CD4-positive, alpha-beta memory T cell (primary cell): ENCODE measurements at places on chromosomes 3 and 15. TPM values are rescaled to one million over a fixed set of nuclear protein-coding genes. Genes with fewer than 3 reads are reported as not detected.

IGSF10 gene
- not detected for total RNA-seq

WWTR1 gene
- 1.1 TPM for total RNA-seq

CHRNA5 gene
- total RNA-seq, result 1.3 TPM

DNA sequence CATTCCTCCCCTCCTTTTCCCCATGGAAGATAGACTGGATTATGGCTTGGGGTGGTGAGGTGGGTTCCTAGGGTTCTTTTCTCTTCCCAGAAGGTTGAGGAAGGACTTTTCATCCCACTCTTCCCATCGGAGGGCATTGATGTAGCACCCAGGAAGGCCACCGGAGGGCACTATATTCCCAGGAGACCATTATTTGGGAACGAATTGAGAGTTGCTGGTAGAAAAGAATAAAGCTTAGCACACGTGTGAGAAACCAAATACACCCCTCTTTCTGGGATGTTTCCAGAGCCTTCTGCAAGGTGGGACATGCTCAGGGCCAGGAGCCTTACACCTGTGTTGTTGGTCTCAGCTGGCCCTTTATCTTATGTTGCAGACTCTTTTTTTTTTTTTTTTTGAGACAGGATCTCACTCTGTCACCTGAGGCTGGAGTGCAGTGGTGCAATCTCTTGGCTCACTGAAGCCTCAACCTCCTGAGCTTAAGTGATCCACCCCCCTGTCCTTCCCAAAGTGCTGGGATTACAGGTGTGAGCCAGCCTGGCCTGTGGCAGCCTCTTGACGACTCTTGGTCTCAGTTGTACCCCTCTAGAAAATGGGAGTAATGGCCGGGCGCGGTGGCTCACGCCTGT is 6.3 kb upstream of the CDC25A start:
- DNase-seq, result peak; percentile 9
- no peaks in the 10 kb centered on the region for H3K36me3 ChIP-seq
- no peaks in the 10 kb centered on the region for H3K4me1 ChIP-seq
- H3K27ac ChIP-seq, result no peak overlapping the region

GRCh38 chr3:151204530-151205402 is 1.8 kb upstream of the GPR171 start:
- H3K4me3 ChIP-seq, result no peak overlapping the region
- H3K4me1 ChIP-seq, result peaks cover 78% of the 10 kb centered on the region
- H3K36me3 ChIP-seq, result no peaks in the 10 kb centered on the region
- H3K27ac ChIP-seq, result peak overlapping the region; percentile 43

GRCh38 chr3:53815067-53815466 is 31.2 kb downstream of the CHDH start:
- no peaks in the 10 kb centered on the region for H3K27me3 ChIP-seq
- no peak overlapping the region for H3K4me3 ChIP-seq

- peaks cover 21% of the 10 kb centered on the region for H3K4me1 ChIP-seq
- H3K27ac ChIP-seq, result no peak overlapping the region
- H3K36me3 ChIP-seq, result no peaks in the 10 kb centered on the region
- H3K27me3 ChIP-seq, result no peaks in the 10 kb centered on the region
- no peak for DNase-seq
- no peak overlapping the region for H3K4me3 ChIP-seq
Measured at GRCh38 chr15:70436428-70436827, 326.9 kb downstream of the UACA start.
